ENCODE measurements at places on chromosomes 13 and 19.

DNA sequence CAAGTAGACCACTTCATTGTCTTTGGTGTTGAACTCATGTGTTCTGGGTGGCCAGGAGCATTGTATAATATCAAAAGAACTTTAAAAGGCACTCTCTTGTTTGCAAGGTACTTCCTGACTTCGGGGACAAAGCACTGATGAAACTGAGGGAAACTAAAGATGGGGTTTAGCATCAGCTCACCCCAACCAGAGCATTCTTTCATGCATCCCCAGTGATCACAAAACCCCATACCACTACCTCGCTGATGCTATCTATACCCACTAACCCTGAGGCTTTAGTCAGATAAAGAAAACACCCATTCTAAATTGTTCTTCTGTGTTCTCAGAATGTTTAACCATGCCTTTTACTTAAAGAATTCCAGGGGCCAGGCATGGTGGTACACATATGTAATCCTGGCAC is 94.5 kb upstream of the DOCK9 start:
- no peak for DNase-seq

- DNase-seq: no peak
These were observed 1.0 kb downstream of the FSTL3 start for GRCh38 chr19:677201-677600.

DNA sequence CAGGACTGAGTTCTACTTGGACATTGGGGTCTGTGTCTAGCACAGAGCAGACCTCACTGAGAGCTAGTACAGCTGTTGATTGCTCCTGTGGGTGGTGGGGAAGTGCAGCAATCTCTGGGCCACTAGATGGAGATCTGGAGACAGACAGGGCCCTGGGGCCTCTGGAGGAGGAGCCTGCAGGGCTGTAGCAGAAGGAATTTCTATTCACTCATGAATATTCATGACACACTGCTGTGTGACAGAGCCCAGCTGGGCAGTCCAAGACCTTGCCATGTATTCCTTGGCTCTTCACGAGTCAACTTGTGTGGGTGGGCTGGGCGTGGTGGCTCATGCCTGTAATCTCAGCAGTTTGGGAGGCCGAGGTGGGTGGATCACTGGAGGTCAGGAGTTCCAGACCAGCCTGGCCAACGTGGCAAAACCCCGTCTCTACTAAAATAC is 37.5 kb downstream of the SUGP2 start:
- DNase-seq: peak; percentile 62

DNA sequence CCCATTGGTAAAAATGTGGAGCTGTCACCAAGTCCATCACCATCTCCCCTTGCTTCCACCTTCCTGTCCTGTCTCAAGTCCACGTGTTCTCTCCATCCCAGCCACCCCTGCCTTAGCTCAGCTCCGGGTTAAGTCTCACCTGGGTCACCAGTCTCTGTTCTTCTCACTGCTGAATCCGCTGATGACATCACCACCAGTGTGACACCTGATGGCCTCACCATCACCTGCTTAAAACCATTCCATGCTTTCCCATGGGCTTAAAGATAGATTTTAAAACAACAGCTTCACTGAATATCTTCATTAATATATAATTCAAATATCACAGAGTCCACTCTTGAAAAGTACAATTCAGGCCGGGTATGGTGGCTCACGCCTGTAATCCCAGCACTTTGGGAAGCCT is 42.1 kb downstream of the RGCC start:
- no peak for DNase-seq
